ENCODE measurements at places on chromosomes 12 and 14.

DNA sequence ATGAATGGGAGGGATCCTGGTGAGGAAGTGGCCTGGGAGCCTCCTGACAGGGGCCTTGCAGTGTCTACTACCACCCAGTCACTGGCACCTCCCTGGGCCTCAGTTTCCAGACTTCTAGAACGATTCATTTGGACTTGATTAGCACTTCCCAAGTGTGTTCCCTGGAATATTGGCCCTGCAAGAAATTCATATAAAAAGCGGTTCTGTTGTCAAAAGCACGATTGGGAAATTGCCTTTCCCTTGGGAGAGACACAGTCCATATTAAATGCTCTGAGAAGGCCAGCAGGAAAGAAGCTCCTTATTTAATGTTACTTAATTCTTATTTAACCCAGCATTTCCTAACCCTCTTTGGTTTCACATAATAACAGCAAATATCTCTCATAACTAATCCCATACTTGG, 61.9 kb downstream of the DRAM1 start:
- no peak for DNase-seq

GRCh38 chr14:78228702-78229327, 58.6 kb downstream of the NRXN3 start:
- DNase-seq = no peak

- DNase-seq = no peak
Observed at GRCh38 chr14:31228533-31228932, 20.9 kb upstream of the HECTD1 start.

DNA sequence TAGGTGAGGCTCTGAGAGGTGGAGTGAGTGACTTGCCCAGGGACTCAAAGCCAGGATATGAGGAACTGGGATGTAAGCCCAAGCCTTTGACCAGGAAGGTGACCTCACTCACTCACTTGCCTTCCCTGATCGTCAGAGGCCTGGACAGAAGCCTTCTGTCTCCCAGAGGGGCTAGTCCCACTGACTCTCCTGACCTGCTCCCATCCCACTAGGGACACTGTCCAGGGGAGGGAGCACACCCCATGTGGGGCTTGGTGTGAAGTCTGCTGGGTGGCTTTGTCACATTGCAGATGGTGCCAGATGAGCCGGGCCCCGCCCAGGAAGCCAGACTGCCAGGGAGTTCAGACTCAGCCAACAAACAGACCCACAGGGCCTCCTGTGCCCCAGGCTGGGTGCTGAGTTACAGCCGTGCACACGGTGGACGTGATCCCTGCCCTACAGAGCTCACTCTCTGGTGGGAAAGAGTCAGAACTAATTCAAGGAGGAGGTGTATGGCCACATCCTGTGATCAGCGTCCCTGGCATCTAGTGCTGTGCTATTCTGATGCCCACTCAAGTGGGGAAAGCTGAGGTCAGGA, 28.3 kb downstream of the MMAB start:
- no peak for DNase-seq

- DNase-seq = no peak
Observed at GRCh38 chr14:74541225-74541624, 47.7 kb downstream of the ISCA2 start.

GRCh38 chr12:14938301-14938700, at the start of gene ERP27:
Gene ERP27 (minus strand): TSS chr12:14938537. CDS start chr12:14938508, 29 bp downstream.
- DNase-seq = no peak
